ENCODE measurements at places on chromosomes 5 and 9.

DNA sequence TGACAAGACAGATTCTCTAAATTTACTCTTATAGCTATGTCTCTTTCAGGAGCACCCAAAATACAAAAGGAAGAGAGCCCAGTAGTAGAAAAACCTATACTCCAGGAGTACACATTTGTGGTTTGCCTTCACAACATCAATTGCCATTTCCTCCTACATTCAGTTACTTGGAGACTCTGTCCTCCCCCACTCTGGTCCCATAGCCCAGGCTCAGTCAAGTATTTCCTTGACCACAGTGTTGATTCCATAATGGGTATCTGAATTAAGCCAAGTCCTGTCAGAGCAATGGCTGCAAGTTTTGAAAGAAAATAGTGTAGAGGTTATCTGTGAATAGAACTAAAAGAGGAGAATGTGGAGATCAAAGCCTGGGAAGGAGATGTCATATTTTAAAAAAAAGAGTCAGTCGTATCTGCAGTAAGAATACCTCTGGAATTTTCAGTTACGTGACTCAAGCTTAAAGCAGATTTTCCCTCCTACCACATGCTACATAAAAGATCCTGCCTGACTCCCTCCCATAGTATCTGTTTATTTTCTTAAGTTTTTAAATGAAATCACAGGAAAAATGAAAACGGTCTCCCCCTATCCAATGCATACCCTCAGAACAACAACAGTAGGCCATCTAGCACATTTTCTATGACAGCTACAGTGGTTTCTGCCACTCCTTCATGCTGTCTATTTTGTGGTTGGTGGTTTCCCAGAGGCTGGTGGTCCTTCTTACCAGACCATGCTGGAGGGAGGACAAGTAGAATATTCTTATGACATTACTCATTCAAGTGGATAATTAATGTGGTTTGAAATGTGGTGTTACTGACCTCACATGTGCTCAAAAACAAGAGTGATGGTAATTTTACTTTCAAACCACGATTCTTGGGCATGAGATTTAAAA lies 249.7 kb upstream of the TMEM161B start:
- DNase-seq, result no peak

- DNase-seq, result no peak
Measured at GRCh38 chr5:178249191-178249989, 16.8 kb upstream of the PHYKPL start.

- DNase-seq, result no peak
Measured at GRCh38 chr5:61790678-61791077, 458.6 kb downstream of the ZSWIM6 start.

- DNase-seq, result peak; percentile 45
Measured at GRCh38 chr5:60382716-60383115, 317.2 kb downstream of the DEPDC1B start.

DNA sequence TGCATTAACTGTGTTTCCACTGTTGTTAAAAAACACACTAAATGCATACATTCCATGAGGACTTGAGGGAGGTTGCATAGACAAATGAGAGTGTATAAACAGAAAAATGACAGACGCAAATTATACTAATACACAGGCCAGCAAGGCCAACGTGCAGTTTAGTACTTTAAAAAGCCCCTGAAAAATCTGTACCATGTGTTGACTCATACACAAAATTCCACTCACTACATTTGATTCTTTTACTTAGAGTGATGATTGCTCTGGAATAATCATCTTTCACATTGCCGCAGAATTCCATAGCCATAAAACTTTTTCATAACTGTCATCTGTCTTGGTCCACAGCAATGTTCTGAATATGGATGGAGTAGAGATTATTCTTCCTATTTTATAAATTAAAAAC lies 215.7 kb downstream of the FAM114A2 start:
- DNase-seq, result no peak

- peak; percentile 58 for DNase-seq
Measured at GRCh38 chr9:122158202-122158601, 1.4 kb downstream of the NDUFA8 start.

DNA sequence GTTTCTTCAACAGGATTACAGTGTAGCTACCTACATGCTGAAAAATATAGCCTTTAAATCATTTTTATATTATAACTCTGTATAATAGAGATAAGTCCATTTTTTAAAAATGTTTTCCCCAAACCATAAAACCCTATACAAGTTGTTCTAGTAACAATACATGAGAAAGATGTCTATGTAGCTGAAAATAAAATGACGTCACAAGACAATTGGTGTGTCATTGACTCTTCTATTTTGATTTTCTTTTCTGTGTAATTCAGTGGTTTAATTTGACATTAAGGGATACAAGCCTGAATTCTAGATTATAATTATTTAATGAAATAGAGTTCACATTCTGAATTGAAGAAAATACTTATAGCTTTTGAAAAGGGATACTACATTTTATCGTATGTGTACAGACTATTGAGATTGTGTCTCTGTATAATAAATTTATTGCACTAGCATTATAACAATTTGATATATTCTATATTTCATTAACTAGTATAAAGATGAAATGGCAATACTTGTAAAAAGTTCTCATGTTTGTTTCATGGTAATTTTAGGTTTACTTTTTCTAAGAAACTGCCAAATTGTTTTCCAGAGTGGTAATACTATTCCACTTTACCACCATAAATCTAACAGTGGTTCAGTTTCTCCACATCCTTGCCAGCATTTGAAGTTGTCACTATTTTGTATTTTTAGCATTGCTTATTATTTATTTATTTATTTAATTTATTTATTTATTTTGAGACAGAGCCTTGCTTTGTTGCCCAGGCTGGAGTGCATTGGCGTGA lies 18.7 kb downstream of the ANXA1 start:
- no peak for DNase-seq

GRCh38 chr5:20331826-20332225 lies 343.8 kb upstream of the CDH18 start:
- DNase-seq, result no peak

- DNase-seq, result no peak
Measured at GRCh38 chr5:20536813-20537212, 548.8 kb upstream of the CDH18 start.

DNA sequence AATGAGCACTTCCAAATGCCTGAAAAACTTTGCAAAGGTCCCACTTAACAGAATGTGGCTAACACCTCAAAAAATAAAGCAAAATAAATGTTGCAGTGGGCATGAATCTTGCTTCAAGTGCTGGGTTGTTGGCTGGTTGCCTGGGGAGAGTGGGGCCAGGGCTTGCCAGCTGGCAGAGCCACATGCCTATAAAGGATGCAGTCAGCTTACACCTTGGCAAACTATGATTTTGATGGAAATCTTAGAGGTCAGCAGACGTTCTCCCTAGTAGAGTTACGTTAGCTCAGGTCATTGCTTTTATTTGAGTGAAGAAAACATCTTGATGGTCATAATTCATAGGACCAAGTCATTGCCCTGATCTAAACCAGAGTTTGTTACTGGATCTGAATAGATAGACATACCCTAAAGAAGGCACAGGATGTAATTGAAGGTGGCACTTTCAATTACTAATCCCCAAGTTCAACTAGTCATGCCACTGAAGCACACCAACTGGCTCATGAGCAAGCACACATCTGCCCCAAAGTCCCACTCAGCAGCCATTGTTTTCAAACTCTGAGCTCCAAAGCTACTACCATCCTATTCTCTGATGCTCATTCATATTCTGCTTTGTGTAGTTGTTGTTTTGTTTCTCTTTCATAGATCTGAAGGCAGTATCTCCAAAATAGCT lies 51.2 kb upstream of the ZSWIM6 start:
- peak; percentile 37 for DNase-seq

DNA sequence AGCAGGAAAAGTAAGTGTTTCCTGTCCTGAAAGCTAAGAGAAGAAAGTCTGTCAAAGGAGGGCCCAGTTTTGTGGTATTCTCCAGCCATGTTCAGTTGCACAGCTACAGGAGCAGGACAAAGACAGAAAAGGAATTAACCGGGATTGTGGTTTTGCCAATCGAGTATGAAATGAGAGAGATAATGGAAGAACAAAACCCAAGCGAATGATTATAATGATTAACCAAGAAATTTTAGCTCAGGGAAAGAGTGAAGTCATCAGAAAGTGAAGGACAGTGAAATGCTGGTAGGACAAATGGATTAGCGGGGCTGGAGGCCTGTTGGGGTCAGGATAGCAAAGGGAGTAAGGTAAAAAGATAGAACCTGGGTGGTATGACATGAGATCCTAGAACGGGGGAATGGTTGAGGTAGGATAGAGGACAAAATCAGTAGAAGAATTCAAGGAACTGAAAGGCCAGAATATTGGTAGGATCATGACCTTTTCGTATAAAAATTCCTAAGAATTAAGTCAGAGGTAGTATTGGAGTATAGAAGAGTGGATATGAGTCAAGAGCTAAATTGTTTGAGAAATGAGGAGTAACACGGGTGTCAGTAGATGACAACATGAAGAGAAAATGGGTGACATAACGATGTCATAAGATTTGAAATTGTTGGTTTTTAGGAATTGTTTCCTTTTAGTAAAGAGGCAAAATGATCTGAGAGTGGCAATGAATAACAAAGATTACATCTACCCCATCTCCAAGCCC lies 52.8 kb downstream of the DIAPH1 start:
- no peak for DNase-seq

DNA sequence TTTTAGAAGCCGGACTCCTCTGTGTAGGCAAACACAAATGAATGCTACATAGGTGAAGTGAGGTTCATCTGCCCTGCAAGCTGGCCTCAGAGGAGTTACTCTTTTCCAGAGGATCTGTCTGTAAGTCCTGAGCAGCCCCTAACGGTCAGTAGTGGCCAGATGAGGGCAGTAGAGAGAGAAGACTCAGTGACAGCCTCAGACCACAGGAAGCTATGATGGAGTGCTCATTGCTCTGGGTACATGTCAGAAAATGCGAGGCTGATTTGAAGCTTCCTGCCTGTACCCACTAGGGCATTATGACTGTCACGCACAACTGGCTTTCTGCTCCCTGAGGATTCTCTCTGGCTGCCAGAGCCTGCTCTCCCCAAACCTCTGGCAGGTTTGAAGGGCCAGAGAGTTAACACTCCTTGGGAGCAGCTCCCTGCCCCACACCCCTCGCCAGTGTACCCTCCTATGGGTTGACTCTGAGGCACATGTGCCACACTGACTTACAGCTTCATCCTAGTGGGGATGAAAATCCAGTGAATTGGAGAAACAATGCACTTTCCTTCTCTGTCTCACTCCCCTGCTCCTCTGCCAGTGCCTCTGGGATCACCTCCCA lies 141.5 kb downstream of the GABRG2 start:
- DNase-seq, result peak; percentile 71

DNA sequence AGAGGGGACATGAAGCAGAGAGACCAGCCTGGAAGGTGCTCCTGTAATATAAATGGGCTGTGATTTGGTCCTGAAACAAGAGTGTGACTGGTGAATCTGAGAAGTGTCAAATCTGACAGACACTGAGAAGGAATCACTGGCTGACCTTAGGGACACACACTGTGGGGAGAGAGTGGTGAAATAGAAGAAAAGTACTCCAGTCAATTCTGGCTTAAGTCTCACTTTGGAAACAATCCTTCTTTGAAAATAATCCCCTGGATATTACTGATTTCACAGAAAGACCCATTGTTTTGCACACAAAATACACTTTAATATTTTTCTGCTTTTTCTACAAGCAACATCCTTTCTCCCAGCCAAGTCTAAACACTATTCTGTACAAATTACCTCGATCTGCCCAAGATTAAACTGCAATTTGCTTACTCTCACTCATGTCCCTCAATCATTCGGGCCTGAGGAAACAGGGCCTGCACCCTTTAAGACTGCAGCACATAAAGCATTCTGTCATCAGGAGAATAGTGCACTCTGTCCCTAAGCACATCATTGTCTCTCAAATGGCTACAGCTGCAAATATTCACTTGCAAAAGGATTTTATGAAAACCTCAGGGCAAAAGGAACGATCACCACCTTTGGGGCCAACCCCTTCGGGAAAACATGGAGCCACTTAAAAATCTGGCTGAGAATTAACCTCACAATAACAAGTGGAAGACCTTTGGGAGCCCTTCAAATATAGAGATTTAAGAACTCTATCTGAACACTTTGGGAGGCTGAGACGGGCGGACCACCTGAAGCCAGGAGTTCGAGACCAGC lies 68.6 kb downstream of the MAPKAP1 start:
- no peak for DNase-seq

DNA sequence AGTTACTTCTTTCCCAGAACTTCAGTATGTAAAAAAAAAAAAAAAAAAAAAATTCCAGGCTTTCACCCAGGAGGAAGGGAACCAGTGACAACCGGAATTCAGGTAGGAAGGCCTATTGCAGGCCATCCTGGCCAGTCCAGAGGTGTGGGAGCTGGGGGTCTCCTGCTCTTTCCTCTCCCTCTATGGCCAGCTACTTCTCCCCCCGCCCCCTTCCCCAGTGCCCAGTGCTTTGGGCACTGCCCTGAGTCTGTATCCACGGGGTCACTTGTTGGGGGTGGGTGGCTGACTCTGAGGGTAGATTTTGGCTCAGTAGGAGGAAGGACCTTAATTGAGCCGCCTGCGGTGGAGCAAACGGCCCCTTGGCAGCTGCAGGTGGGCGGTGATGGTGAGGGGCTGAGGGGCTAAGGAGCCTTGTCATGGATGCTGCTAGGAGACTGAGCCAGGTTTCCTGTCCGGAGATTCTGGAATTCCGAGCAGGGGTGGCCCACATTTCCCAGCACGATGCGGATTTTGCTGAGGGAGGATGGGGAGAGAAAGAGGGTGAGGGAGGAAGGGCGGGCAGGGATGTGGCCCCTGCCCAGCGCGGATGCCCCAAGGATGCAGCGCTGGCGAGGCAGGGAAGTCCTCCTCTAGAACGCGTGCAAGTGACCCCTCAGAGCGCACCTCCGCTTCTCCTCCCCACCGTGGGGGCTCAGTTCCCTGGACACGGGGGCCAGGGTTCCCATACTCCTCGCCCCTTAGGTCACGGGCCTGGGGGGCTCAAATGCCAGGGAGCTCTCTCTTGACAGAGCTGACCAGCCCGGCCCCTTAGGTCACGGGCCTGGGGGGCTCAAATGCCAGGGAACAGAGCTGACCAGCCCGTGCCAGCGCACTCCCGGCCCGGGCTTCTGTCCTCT lies 1.2 kb upstream of the PHF2 start:
- no peak for DNase-seq

- no peak for DNase-seq
Measured at GRCh38 chr9:137506274-137506673, 43.9 kb downstream of the PNPLA7 start.

DNA sequence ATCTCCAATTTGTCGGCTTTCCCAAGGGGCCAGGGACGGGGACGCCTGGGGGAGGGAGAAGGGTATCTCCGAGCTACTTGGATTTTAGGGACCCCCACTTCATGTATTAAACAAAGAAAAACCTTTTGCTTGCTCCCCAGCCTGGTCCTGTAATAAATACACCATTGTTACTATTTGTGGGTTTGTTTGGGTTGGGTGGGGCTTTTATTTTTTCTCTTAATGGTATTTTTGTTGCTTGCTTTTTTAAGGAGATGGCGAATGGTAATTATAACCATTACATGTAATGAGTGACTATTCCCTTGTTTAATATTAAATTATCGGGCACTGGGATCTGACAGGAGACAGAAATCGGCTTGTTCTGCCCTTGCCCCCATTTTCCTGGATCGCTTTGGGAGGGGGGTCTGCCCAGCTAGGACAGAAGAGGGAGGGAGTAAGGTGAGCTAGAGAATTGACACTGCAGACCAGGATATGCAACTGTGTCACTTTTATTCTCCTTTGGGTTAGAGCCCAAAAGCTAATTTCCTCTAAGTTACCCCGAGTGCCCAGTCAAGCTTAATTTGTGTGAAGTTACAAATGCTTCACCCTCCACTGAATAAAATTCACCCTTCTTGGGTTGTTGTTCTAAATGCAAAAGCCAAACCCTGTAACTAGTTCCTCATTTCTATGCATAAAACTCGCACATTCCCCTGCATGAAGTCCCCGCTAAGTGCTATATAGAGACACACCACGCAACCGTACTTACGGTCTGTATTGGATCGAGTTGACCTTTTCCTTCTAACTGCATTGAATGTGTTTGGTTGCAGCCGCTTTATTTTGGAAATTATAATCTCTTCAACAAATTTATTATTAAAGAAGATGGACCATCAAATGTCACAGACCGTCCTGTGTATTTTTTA lies 1.6 kb upstream of the ZNF608 start:
- peak; percentile 78 for DNase-seq
